ENCODE measurements at places on chromosomes 6 and 20.
A peak's percentile ranks its signal among the peaks of the same experiment; 100 is the strongest.

- DNase-seq, result no peak
These were observed 4.8 kb downstream of the BMP7 start for GRCh38 chr20:57261457-57262251.

- DNase-seq, result no peak
These were observed 25.6 kb downstream of the GPR63 start for GRCh38 chr6:96811670-96812069.

DNA sequence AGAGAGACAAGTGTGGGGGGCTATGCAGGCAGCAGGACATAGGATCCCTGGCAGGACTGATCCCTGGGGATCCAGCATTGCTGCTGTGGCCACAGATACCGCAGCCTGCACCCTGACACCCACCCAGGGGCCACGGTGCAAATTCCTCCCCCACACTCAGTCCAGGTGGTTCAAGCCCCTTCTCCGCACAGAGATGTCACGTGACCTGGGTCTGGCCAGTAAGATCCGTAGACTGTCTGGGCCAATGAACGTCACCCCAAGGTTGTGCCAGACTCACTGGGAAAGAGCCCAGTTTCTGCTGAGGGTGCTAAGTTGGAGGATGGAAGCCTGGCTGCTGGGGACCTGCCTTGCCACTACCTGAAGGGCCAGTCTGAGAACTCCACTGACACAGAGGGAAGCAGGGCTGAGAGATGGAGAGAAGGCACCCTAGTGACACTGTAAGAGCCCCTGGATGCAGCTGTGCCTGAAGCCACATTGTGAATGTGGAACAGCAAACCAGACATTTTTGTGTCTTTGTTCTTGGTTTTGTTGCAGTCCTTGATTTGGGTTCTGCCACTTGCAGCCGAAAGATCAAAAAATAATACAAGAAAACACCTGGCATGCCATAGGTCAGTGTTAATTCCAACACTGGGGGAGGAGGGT is 228.6 kb downstream of the PREX1 start:
- no peak for DNase-seq

DNA sequence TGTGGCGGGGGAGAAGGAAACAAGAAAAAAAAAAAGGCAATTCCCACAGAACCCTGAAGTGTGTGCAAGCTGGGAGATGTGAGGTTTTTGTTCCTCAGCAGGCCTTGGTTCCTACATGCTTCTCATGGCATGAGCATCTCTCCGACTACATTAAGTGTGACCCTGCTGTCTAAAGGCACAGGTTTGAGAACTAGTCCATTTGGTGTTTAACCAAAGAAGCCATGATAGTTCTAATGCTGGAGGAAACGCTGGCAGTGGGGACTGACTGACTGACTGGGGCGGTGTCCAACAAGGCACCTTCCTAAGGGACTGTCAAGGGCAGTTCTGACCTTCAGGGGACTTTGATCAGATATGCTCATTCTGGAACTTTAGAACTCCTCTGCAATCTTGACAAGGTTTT is 3.8 kb downstream of the TXNDC5 start:
- DNase-seq, result no peak

GRCh38 chr20:49616154-49617007 is 48.4 kb upstream of the PTGIS start:
- no peak for DNase-seq

DNA sequence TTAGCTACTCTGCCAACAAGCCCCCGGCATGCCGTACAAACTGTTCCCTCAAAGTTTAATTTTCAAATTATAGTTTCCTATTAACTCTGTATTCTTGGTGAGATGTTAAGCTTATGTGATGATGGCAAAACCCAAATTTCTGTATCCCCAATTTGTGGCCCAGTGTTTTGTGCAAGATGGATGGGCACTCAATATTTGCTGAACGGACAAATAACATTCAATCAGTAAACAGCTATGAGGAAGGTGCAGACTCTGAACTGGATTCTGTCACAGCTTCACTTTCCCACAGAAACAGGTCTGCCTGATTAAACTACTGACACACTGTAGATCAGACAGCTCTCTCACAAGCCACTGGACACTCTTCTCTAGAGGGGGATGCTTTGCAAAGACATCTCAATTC is 54.1 kb downstream of the NUDT3 start:
- no peak for DNase-seq

- no peak for DNase-seq
These were observed 443.9 kb downstream of the CDKAL1 start for GRCh38 chr6:20978151-20978614.

GRCh38 chr20:1846876-1847275 is 48.3 kb upstream of the SIRPA start:
- DNase-seq, result no peak

DNA sequence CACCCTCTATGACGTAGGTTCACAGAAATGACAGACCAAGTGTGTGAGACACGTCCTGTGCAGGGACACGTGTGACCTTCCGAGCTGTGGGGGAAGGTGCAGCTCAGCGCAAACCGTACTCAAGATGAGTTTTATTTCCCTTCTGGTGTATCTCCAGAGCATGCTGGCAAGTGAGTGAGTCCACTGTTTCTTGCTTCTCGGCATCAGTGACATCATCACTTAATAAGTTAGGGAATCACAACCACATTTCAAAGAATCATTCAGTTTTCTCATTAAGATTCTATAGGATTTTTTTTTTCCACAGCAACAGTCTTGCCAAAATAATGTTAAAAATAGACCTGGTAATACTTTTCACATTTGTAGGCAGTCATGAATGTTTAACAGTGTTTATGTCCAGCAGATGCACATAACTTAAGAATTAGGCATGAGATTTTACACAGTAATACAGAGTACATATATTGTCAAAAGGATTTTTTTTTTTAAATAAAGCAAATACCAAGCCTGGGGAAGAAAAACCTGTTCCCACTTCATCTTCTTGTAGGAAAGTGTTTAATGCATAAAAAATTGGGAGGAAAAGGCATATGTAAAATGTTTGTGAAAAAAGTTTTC is 417.8 kb downstream of the CDC5L start:
- DNase-seq, result no peak

GRCh38 chr6:88870717-88871330 is 92.6 kb downstream of the RNGTT start:
- DNase-seq, result peak; percentile 19

GRCh38 chr6:52325695-52326471 is 36.1 kb upstream of the PAQR8 start:
- no peak for DNase-seq

- peak; percentile 2 for DNase-seq
These were observed 301.6 kb upstream of the ADGRB3 start for GRCh38 chr6:68333442-68333841.

DNA sequence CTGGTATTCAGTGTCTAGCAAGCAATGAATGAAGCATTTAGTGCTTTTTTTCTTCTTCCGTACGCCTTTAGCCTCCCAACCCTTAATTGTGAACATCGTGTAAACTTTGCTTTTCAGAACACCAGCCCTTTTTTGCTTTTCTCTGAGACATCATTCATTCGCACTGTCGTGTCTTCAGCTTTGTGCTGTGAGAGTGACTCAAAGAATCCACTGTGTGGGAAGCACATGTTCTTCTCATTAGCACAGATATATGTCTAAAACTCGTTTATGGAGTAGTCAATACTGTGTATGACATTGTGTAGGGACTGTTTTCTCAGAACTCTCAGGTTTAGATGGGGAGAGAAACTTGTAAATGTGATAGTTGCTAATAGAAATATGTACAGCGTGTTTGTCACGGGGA is 279.1 kb downstream of the FARS2 start:
- no peak for DNase-seq

DNA sequence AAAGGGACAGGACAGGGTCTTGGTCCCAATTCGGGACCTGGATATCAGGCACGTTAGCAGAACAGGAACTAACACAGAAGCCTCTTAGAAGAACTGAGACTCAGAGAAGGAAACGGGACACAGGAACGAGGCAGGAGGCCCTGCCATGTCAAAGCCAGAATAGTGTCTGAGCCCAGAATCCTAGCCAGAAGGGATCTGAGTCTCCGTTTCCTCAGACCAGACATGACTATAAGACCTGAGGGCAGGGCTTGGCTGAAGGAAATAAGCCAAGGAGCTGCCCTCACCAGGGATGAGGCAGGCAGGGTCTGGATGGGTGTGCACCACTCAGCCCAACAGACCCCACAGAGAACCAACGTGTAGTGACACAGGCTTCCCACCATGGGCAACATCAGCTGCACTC is 40.3 kb downstream of the TRERF1 start:
- no peak for DNase-seq

- DNase-seq, result no peak
These were observed 13.9 kb downstream of the MACROD2 start for GRCh38 chr20:14009208-14009607.

DNA sequence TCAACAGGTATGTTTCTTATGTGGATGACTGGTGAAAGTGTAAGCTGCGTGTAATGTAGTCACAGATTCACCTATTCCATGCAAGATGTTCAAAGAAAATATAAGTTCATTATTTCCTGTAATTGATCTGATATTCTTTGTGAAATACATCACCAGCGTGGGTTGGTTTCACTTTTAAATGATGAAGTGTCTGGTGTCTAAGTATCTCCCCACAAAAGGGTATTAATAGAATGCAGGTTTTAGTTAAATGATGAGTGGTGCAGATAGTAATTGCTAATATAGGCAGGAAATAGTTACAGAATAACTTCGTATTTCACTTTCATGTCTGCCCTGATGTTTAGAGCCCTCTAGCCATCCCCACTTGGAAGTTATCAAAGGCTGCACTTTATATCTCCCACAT is 22.2 kb downstream of the PGBD1 start:
- no peak for DNase-seq

GRCh38 chr6:135411849-135412248 is 85.7 kb downstream of the AHI1 start:
- no peak for DNase-seq

GRCh38 chr20:34164381-34164984 is 52.4 kb upstream of the EIF2S2 start:
- DNase-seq, result no peak

GRCh38 chr6:123393331-123393730 is 243.4 kb downstream of the TRDN start:
- peak; percentile 79 for DNase-seq

GRCh38 chr6:150425508-150425907 is 56.7 kb downstream of the IYD start:
- DNase-seq, result no peak

DNA sequence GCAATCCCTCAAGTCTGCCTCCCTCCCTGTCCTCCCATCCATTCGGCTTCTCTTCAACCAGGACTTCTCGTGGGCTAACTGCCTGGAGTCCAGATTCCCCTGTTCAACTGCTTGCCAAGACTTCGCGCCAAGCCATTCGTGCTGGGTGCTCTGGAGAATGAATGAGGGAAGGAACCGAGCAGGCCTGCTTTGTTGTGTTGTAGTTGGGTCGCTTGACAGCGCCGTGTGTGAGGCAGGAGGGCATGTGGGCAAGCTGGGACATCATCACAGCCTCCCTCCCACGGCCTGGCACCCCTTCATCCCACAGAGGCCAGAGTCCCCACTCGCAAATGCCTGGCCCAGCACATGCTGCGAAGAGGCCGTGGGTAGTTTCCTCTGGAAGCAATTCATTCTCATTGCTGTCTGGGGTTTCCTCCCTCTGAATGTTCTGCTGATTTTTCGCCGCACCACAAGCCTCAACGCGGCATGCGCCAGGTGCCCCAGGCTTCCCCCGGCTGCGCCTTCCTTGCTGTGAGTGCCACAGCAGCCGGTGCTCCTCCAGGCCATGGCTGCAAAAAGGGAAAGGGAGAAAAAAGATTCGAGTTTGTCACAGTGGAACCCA is 336.0 kb downstream of the QKI start:
- DNase-seq, result no peak

DNA sequence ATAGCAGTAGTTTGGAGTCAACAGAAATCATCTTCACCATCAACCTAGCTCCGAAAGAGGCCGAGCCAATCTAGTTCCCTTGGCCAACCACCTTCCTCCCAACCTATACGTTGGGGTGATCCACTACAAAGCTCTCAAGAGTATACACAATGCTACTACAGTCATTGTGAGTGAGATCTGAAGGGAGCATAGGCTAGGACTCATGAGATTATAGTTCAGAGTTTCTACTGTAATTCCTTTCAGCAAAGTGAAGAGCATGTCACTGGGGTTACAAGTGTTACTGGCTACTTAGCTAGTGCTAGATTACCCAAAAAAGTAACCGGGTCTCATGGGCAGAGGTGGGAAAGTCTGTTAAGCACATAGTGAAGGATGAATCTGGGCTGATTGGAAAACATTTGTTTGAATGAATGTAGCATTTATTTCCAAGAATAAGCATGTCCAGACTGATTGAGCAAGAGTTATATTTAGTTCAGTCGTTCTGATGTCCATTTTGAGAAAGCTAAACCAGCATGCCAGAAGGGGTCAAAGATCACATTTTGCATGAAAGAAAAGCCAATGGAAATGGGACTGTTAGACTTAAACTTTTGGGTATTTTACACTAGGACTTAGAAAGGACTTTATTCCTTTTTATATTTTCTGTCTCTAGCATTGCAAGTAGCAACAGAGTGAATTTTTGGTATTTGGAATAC is 10.5 kb upstream of the ESR1 start:
- DNase-seq, result no peak

DNA sequence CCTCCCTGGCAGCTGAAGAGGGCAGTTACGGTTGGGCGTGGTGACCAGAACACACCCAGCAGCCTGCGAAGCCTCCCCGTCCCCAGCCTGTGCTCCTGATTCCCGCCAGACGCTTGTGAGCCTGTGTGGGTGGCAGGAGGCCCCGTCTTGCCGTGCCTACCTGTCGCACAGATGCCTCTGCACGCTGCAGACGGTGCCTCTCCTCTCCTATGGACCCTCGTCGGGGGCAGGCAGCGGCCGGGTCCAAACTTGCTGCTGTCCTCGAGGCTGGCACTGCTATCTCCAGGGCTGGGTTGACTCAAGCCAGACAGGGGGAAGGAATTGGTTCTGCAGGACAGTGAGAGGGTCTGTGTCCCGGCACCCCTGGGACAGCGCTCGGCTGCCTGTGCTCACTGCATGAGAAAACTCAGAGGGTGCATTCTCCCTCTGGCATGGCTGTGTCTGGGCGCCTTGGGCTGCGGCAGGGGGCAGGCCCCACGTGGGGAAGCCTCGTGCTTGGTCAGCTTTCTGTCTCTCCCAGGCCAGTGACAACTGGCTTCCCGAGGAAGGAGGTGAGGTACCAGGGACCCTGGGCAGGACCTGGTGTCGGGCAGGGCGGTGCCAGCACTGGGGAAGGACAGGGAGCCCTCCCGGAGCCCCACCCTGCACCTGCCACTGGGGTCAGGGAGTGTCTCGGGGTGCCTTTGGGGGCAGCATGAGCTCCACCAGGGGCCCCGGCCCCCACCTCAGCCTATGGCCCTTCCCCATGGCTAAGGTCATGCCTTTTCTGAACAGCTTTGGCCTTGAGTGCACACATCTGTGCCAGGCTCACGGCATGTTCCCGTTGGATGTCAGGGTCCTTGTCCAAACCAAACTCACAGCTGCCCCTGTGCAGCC is 127.5 kb downstream of the TAF4 start:
- DNase-seq, result no peak

- DNase-seq, result peak; percentile 85
These were observed 213.7 kb upstream of the CITED2 start for GRCh38 chr6:139588076-139588639.

DNA sequence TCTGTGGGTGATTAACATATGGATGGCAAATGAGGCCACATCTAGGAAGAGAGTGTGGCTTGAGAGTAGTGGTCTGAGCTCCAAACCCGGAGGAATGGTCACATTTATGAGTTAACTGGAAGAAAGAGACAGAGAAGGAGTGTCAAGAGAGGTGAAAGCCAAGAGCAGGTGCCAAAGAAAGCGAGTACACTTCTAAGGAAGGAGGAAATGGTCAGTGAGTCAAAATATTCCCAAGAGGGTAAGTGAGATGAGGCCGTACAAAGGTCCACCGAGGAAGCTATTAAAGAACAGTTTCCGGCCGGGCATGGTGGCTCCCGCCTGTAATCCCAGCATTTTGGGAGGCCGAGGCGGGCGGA is 104.5 kb upstream of the RNF24 start:
- DNase-seq, result no peak

All from NCI-H1092 treated with DMSO at 0.1 percent for 48 hours (cell line).